Thymus (tissue), 14 donors: ENCODE measurements at places on chromosomes 6 and 20.

GRCh38 chr6:157438611-157439111, 57.7 kb downstream of the ZDHHC14 start:
- DNase-seq = no peak

DNA sequence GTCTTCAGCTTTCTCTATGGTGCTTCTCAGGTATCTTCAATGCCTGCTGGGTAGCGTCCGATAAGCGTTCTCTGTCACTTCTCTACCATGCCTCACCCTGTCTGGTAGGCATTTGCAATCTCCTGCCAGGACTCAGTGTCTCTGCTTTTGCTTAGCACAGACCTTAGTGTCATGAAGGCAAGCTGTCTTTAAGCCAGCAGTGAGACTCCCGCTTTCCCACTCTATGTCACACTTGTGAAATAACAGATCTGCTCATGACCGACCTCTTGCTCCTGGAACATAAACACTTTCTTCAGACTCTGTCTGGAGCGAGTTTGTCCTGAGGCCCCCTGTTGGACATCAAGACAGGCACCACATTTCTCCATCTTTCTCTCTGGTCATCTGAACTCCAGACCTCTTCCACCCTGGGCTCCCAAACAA, 17.0 kb downstream of the ADGRB3 start:
- DNase-seq = no peak

GRCh38 chr6:113843500-113844073, 13.6 kb upstream of the MARCKS start:
- DNase-seq = no peak

- no peak for DNase-seq
These were observed 43.6 kb downstream of the SLC24A3 start for GRCh38 chr20:19256085-19256484.

DNA sequence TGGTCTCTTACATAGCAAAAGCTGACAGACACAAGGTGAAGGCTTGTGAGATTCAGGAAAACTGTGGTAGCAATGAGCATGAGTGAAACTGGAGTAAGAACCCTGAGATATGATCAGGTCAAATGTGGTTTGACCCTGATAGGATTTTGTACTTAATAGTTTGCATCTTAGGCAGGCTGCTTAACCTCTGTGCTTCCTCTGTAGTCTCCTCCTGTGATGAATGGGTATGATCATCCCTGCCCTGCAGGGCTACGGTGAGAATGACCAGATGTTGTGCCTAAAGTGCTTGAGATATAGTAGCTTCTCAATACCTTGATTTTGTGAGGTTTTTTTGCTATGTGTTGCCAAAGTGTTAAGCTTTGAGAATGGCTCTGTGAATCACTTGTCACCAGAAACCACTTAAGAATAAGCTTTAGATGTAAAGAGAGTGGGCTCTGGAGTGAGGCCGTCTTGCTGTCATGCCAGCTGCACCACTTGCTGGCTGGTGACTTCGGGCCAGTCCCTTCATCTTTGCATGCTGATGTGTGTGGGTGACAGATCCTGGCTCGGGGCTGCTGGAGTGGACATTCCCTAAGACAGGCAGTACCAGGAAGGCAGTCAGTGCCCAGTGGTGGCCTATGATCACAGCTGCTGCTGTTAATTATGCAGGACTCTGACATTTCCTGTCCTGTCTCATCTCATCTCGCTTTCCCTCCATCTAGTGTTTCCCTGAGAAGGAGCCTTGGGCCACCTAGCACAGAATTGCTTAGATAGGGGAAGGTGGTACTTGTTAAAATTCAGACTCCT, 254.7 kb downstream of the NFATC2 start:
- no peak for DNase-seq

- no peak for DNase-seq
These were observed 87.8 kb downstream of the L3MBTL3 start for GRCh38 chr6:130105996-130106704.

GRCh38 chr6:33329058-33329457, 11.5 kb upstream of the ZBTB22 start:
- no peak for DNase-seq

DNA sequence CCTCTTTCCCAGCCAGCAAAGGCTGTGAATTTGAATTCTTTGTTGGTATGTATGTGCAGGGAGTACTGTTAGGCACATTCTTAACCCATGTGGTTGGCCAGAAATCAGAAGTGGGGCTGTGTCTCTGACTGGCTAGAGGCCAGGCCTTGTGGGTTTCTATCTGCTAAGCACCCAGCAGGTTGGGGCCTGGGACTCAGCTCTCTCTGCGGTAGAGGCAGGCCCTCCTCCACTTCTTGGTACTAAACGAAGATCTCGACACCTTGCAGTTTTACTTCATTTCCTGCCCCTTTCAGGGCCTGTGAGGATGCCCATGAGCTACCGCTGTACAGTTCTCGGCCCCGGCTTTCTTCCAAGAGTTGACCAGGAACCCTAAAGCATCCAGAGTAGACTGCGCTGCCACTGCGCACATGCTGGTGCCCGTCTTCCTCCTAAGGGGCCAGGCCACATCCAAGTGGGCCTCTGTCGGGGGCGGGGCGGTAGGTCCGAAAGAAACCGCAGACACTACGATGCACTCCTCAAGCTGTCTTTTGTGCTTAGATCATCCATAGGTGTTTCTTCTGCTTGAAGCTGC, 51.1 kb downstream of the TCP11 start:
- DNase-seq = no peak

- DNase-seq = no peak
These were observed 51.0 kb downstream of the FAM184A start for GRCh38 chr6:119027465-119027864.

DNA sequence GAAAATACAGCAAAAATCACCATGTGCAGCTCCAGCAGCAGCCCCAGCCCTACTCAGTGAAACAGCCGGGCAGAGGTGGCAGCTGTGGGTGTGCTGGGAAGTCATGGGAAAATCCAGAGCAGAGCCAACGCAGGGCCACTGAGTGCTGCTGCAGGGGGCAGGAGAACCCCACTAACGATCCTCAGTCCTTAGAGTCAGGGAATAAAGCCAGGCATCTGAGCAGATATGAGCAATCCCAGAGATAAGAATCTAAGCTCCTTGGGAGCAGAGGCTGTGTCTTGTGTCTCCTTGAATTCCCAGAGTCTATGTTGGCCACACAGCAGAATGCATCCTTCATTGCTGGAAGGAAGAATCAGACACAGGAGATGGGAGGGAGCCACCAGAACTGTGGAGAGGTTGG, 493.1 kb upstream of the MAP3K7 start:
- no peak for DNase-seq
